ENCODE measurements at places on chromosomes 5 and 9. TPM values are rescaled to one million over a fixed set of nuclear protein-coding genes. Genes with fewer than 3 reads are reported as not detected.

Gene FOXD4L5
- 0.20 TPM for polyA plus RNA-seq

Gene PDE6A
- not detected for polyA plus RNA-seq

Gene TYRP1
- polyA plus RNA-seq = 0.59 TPM

DNA sequence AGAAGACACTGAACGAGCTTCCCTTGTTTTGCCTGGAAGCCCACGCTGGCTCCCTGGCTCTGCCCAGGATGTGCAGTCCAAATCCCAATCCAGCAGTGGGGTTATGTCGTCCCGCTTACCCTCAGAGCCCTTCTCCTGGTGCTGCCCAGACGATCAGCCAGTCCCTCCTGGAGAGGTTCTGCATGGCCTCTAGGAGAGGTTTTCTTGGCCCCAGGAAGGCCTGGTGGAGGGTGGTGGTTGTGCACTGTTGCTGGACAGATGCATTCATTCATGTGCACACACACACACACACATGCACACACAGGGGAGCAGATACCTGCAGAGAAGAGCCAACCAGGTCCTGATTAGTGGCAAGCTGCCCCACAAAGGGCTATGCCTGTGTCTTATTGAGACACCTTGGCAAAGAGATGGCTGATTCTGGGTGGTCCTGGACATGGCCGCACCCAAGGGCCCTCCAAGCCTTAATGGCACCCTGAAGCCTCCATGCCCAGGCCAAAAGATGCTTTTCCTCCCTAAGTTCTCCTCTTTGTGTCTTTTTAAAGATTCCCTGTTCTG, 10.5 kb upstream of the OLFM1 start:
- no peak for DNase-seq

GRCh38 chr5:111228520-111229220, 4.5 kb downstream of the CAMK4 start:
- DNase-seq = no peak

DNA sequence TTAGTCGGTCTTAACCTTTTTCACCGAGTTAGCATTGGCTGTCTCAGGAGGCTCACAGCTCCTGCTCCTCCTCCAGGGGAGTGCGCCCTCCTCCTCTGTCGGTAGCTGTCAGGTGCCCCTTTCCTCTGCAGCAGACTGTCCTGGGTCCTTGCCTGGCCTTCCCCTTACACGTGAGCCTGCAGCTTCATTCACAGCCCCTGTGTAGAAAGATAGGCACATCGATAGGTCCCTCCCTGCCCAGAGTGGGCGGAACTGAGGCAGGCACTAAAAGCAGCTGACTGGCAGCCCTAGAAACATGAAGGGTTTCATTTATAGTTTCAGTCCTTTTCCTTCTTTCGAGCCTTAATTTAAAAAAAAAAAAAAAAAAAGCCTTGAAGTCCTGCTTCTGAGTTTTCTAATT, 17.2 kb downstream of the TENT4A start:
- no peak for DNase-seq

Measured in cardiac muscle cell (in vitro differentiated cells and primary cell).